ENCODE measurements at places on chromosomes 1 and 21.

DNA sequence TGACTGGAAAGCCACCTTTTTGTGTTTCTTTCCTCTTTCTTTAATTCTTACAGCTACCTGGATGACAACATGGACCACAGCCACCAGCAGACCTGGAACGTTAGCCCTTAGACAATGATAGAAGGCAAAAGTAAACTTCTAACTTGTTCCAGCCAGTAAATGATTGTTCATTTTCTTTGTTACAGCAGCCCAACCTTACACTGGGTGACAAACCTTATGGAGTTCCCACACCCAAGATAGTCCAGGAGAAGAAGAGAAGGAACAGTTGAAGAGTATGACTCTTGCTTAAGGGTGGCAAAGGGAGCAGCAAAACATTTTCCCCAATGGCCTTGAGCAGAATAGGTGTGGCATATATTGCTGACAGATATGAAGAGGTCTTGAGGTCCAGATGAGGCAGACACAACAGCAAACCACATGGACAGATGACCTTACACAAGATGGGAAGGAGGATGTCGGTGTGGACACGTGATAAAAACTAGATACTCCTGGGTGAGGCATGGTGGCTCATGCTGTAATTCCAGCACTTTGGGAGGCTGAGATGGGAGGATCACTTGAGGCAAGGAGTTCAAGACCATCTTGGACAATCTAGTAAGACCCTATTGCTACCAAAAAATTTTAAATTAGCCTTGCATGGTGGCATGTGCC is 11.8 kb upstream of the FAM76A start:
- DNase-seq, result no peak

DNA sequence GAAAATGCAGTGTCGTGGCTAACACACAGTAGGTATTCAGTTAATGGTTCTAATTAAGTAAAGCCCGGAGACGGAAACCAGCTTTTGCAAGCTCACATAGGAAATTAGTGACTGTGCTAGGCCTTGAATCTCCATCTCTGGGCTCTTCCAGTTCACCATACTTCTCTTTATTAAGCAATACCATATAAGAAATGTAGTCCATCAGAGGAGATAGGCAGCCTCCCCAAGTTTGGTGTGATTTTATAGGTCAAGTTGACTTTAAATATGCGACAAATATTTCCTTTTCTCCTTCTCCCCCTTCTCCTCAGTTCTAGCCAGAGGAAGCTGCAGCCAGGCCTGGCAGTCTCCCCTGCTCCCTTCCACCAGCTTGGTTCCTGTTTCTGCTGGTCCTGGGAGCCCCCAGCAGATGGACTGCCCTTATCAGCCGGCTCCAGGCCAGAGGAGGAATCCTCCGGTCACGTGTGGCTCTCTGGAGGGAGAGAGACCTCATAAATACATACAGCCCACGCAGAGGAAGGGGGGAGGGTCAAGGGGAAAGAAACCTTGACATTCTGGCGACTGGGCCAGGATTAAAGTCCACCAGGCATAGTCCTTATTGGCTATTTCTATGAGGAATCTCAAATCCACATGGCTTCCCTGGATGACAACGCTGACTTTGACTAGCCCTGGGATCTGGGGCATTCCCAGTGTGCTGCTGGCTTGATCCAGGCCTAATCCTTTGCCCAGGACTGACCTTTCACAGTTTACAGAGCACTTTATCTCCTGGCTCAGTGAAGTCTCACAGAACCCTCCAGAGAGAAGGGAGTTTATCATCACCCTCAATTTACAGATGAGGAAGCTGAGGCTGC is 115.1 kb upstream of the JUN start:
- DNase-seq, result no peak

DNA sequence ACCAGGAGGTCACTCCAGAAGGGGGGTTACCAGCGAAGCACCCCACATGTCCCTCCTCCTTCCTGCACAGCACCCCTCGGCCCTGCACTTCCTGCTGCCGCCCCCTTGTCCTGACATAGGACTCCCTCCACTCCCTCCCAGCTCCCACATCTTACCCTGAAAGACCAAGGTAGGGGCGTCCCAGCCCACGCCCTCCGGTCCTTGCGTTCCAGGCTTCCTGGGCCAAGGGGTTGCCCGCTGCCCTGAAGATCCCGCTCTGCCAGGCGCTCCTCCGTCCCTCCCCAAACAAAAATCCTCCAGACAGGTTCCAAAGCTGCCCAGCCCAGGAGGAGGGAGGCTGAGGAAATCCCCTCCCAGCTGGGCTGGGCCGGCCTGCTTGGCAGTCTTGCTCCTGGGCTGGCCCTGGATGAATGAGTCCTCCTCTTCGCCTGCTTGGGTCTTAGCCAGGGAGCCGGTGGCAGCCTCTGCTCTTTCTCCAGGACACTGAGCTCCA is at the start of gene RHBDL2:
TSS of gene RHBDL2 (minus strand) at position 304 of the 493 bp plus-strand sequence. CDS start 22,618 bp downstream, outside the sequence.
- DNase-seq, result no peak

DNA sequence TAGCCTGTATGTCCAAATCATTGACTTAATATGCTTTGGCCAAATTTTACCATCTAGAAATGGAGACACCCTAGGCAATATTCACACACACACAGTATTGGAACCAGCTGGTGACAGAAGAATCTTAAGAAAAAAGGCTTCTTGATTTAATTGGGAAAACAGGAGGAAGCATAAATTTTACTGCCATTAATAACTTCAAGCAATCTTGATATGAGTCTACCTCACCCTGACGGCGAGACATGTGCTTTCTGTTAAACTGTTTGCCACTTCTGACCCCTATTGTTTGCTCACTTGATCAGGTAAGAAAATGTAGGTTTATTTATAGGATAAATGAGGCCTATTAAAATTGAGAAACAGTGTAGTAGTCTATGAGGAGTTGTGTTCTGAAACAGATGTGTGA is 73.2 kb downstream of the KIFAP3 start:
- no peak for DNase-seq

- DNase-seq, result no peak
These were observed 408.8 kb downstream of the PLA2G4A start for GRCh38 chr1:187237542-187237941.

GRCh38 chr1:201795066-201795465 is 33.9 kb upstream of the IPO9 start:
- DNase-seq, result no peak

DNA sequence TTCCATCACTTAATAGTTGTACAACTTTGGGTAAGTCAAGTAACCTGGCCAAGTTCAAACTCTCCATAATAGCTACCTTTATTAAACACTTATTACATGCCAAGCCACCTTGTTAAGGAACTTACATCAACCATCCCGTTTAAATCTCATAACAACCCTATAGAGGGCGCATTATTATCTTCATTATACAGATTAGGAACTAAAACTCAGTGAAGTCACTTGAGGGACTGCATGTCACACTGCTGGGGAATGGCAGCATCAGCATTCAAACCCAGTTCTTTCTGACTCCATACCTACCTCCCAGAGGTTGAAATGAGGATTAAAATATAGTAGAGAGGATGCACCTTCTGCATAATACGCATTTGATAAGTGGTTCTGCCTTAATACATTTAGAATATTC is 47.1 kb upstream of the PLA2G2C start:
- DNase-seq, result no peak

DNA sequence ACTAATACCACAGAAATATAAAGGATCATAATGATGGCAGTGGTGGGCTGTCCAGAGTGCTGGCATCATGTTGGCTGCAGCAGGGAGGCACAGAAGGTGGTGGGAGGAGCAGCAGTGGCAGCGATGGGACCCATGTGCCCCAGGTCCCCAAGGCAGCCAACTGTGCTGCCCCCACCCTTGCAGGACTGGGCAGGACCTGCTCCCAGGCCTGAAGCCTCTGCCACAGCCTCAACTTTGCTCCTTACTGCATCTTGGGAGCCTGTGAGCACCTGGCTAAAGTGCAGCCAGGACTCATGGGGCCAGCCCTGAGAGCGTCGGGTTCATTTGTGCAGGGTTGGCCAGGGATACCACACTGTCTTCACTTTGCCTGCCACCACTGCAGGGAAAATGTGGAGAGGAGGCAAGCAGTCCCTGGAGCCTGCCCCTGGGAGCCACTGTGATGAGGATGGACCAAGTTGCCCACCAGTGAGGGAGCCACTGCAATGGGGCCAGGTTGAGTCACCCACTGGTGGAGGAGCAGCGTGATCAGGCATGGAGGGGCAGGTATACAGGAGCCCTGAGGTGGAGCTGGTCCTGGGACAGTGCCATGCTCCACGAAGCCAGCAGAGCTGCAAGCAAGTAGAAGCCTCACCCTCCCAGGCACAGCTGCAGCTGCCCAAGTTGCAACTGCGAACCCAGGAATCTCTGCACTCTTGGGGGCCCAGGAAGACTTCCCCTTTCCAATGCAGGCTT is 25.3 kb upstream of the DENND1B start:
- no peak for DNase-seq

GRCh38 chr1:231636157-231636556 is 9.6 kb downstream of the DISC1 start:
- no peak for DNase-seq

DNA sequence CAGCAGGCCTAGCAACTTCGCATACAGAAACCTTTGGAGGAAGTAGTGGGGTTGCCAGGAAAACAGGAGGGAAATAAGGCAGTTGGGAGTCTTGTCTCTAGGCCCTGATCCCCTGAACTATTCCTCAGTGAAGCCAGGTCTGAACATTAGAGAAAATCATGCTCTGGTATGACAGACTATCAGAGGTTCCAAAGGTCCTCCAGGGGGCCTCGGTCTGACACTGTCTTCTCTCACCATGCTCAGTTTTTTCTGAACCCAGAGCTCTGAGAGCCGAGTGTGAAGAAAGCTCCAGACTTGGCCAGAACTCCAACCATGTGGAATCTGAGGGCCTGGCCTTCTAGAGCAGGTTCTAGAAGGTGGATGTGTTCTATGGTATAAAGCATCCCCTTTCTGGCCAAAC is 4.0 kb downstream of the TOMM40L start:
- DNase-seq, result no peak

- no peak for DNase-seq
These were observed 67.6 kb downstream of the CASZ1 start for GRCh38 chr1:10728595-10729410.

GRCh38 chr1:114512595-114513280 is 1.7 kb upstream of the TRIM33 start:
- no peak for DNase-seq

DNA sequence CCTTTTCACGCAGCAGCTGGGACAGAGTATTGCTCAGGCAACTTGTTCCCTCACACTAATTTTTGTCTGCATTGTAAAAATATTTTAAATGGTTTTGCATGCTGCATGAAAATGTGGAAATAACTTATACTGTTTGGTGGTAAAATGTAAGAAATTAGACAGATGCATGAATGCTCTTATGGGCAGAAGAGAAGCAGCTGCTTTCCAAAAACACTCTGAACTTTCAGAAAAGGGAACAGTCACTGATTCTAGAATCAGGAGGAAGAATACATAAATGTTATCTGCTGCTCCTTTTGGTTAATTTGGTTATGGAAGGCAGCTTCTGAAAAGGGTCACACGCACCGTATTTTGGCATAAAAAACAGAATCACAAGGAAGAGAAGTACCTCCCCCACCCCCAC is 87.0 kb upstream of the RUNX1 start:
- no peak for DNase-seq

GRCh38 chr1:24898909-24899439 is 31.1 kb downstream of the RUNX3 start:
- DNase-seq, result no peak

DNA sequence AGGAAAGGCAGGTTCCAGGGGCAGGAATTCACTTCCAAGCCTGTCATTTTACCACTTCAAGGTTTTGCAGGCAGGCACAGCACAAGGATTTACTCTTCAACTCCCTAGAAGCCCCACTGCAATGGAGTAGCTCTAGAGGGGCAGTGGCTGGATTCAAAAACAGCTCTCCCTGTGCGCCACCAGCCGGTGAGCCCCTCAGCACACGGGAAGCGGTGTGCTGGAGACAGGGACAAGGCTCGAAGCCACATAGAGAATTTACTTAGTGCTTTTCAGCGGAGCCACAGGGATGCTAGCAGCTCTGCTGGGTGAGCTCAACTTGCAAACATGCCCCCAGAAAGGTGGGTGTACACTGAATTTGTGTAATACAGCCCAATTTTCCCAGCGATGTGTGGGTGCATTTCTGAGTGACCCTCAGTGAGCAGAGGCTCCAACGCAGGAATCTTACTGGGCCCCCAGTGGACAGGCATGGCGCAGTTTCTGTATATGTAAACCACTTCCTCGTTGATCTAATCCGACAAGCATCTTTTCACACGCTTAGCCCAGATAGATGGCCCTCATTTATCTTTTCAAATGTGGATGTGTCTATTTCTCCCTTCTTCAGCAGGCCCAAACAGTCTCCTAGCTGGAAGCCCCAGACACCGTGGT is 10.9 kb downstream of the VWA5B1 start:
- no peak for DNase-seq

GRCh38 chr21:41713495-41714281 is 53.2 kb downstream of the RIPK4 start:
- no peak for DNase-seq

DNA sequence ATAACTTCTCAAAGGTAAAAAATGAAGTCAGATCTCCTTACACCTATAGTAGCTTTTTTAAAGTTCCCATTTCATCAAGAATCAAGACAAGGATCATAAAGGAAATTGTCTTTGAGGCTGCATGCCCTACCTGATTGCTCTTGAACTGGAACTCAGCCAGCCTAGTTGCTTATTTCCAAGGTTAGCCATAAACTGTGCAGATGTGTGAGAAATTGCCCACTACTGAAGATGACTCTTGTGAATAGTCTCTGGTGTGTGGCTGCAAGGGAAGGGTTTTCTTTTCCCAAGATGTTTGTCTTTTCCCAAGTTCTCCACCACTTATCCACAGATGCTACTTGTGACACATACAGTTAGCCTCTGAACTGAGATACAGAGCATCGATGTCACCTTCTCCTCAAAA is 81.7 kb upstream of the DUSP10 start:
- no peak for DNase-seq

DNA sequence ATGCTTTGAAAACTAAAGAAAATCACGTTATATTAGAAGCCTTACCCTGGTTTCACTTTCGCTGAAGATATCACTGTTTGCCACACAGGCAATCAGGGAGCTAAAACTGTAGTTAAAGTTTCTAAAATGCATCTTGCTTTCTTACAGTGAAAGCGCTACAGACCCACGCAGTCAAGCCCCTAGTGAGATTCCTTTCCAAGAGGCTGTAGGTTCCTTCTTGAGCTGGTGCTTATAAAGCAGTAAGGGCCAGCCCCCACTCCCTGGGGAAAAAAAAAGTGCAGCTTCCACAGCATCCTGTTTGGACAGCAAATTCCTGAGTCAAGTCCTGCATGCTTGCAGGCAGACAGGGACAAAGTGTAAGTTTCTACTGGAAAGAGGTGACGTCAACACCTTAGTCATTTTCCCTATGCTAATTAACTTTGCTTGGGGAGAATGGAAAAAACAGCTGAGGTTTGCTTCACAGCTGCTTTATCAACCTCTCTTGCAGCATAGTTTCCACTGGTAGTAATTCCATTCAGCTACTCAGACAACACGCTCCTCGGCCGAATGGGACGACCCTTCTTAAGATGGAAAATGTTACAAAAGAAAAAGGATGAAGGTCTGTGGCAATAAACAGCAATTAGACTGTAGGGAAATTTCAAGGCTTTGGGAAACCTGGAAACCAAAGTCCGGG is 14.7 kb upstream of the KCNE1 start:
- DNase-seq, result peak; percentile 21

GRCh38 chr1:209387271-209387968 is 196.1 kb upstream of the CAMK1G start:
- no peak for DNase-seq

Measured in activated CD4-positive, alpha-beta T cell treated with anti-CD3 and anti-CD28 coated beads, Interleukin-2, amount 50 U/mL, for 24 hours (primary cell).